Calu3 (cell line): ENCODE measurements at places on chromosomes 5 and 9. TPM values are rescaled to one million over a fixed set of nuclear protein-coding genes. Genes with fewer than 3 reads are reported as not detected.
A peak's percentile ranks its signal among the peaks of the same experiment; 100 is the strongest.

GRCh38 chr5:67361932-67362729 lies 165.5 kb upstream of the CD180 start:
- H3K27me3 ChIP-seq: no peaks in the 10 kb centered on the region
- H3K36me3 ChIP-seq: no peaks in the 10 kb centered on the region

DNA sequence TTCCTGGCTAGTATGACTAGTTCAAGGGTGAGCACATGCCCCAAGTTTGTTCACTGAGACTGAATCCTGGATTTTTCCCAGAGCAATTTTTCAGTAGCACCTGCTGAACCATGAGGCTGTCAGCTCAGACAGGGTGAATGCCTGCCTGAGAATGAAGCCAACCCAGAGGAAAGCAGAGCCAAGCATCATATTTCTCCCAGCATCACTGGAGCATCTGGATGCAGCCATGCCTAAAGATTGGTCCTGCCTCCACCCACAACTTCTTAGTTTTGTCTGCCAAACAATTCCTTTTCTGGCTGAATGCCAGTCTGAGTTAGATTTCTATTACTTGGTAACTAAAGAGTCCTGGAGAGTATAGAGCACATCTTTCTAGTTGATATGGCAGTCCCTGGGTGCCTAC lies 343.6 kb downstream of the CSNK1G3 start:
- no peaks in the 10 kb centered on the region for H3K36me3 ChIP-seq
- no peaks in the 10 kb centered on the region for H3K4me1 ChIP-seq
- no peak overlapping the region for H3K4me3 ChIP-seq
- no peak overlapping the region for H3K27ac ChIP-seq
- DNase-seq: no peak

DNA sequence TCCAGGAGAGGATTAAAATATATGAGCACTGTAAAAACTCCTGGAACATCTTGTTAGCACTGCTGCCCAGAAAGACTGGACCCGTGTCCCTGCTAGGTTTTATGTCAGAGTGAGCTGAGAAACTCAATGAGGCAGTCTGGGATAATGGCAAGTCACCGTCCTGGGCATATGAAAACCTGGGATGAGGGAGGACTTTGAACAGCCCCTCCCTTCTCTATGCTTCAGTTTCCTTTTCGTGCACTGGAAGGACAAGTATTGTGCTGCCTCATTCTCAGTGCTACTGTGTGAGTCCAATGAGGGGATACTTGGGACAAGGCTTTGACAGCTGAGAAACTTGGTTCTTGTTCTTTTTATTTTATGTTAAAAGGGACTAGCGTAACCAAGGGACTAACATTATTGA lies 143.0 kb upstream of the SHB start:
- H3K4me3 ChIP-seq: no peak overlapping the region
- no peaks in the 10 kb centered on the region for H3K4me1 ChIP-seq
- DNase-seq: no peak
- H3K27ac ChIP-seq: no peak overlapping the region

GRCh38 chr9:117825609-117826347 lies 121.6 kb downstream of the TLR4 start:
- no peaks in the 10 kb centered on the region for H3K4me1 ChIP-seq
- no peaks in the 10 kb centered on the region for H3K36me3 ChIP-seq
- H3K27ac ChIP-seq: no peak overlapping the region
- DNase-seq: no peak

DNA sequence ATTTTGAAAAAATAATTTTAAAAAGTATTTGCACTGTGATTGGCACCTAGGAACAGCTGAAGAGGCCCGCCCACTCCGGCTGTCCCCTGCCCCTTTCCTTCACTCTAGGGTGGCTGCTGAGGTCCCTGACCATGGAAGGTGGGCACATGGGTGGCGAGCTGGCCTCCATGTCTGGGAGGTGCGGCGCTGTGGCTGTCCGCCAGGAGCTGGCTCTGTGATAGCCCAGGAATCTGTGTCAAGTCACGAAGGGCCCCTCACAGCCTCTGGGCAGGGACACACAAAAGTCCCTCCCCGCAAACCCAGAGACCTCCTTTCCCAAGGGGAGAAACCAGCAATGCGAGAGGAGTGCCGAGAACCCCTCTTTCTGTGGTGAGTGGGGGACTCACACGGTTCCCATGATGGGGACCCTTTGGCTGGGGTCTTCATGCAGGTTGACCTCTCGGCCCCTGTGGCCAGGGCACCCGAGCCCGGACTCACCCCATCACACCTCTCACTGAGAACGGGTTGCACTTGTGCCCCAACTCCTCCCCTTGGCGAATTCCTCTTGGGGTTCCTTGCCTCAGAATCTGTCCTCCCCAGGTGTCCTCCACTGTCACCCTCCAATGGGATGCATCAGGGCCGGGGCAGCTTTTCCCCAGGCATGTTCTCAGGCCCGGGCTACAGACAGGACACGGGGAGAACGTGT lies 168.0 kb downstream of the GAPVD1 start:
- no peaks in the 10 kb centered on the region for H3K4me1 ChIP-seq
- no peak for DNase-seq
- no peak overlapping the region for H3K27ac ChIP-seq
- no peaks in the 10 kb centered on the region for H3K36me3 ChIP-seq

GRCh38 chr9:95815961-95816360 lies 59.5 kb upstream of the ERCC6L2 start:
- H3K36me3 ChIP-seq: no peaks in the 10 kb centered on the region
- no peak overlapping the region for H3K27ac ChIP-seq
- no peak overlapping the region for H3K4me3 ChIP-seq
- H3K27me3 ChIP-seq: peaks cover 11% of the 10 kb centered on the region
- no peak for DNase-seq

- no peaks in the 10 kb centered on the region for H3K27me3 ChIP-seq
- no peaks in the 10 kb centered on the region for H3K4me1 ChIP-seq
- H3K4me3 ChIP-seq: no peak overlapping the region
- no peak for DNase-seq
- H3K36me3 ChIP-seq: no peaks in the 10 kb centered on the region
Observed at GRCh38 chr9:72615931-72616330, 94.5 kb downstream of the TMC1 start.

GRCh38 chr5:153883854-153884611 lies 154.7 kb downstream of the FAM114A2 start:
- no peak overlapping the region for H3K4me3 ChIP-seq
- H3K4me1 ChIP-seq: no peaks in the 10 kb centered on the region
- no peaks in the 10 kb centered on the region for H3K36me3 ChIP-seq
- no peak for DNase-seq
- peaks cover 41% of the 10 kb centered on the region for H3K27me3 ChIP-seq
- H3K27ac ChIP-seq: no peak overlapping the region

- no peaks in the 10 kb centered on the region for H3K36me3 ChIP-seq
- no peak overlapping the region for H3K27ac ChIP-seq
Observed at GRCh38 chr9:77554586-77555105, 93.5 kb downstream of the GNA14 start.

GRCh38 chr9:88076286-88077070 lies 61.8 kb downstream of the SPATA31C2 start:
- no peaks in the 10 kb centered on the region for H3K27me3 ChIP-seq
- H3K4me1 ChIP-seq: peaks cover 21% of the 10 kb centered on the region
- H3K4me3 ChIP-seq: peak overlapping the region; percentile 85
- peaks cover 17% of the 10 kb centered on the region for H3K36me3 ChIP-seq

DNA sequence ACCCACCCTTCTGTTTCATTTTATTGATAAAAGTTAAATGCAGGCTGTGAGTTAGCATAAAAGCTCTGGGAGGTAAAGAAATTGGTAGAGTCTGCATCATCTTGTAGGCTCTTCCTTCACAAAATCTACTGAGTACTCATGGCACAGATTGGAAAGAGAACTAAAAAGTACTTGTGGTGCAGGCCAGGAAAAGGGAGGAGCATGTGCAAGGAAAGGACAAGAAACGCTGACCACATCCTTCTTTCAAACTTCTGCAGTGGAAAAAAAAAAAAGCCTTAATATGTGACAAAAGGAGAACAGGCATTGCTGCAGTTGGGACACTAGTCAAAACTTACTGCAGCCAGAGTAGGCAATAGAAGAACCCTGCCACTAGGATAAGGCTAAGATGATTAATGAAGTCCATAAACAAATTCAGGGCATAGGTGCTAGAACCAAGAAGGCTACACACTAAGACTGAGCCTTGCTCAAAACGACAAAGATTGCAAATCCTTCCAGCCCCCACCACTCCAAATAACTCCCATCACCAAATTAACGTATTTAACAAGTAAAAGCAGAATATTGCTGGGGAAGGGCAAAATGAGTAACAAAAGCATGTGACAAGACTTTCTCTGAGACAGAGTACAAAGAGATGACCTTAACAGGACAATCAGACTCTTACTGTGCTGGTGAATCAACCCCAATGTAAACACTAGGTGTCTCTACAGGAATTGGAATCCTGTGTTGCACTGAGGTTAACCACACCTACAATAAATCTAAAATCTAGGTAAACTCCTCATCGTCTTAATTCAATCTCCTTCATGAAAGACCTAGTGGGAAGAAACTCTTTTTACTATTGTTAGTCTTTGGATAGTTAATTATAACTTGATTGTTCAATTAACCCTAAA lies 1024.8 kb downstream of the TLE1 start:
- H3K27ac ChIP-seq: no peak overlapping the region
- peaks cover 7% of the 10 kb centered on the region for H3K4me1 ChIP-seq
- H3K27me3 ChIP-seq: no peaks in the 10 kb centered on the region
- no peaks in the 10 kb centered on the region for H3K36me3 ChIP-seq
- no peak overlapping the region for H3K4me3 ChIP-seq

GRCh38 chr5:154047324-154047723 lies 8.6 kb downstream of the MFAP3 start:
- no peak for DNase-seq
- no peak overlapping the region for H3K27ac ChIP-seq
- no peaks in the 10 kb centered on the region for H3K4me1 ChIP-seq
- H3K4me3 ChIP-seq: no peak overlapping the region

DNA sequence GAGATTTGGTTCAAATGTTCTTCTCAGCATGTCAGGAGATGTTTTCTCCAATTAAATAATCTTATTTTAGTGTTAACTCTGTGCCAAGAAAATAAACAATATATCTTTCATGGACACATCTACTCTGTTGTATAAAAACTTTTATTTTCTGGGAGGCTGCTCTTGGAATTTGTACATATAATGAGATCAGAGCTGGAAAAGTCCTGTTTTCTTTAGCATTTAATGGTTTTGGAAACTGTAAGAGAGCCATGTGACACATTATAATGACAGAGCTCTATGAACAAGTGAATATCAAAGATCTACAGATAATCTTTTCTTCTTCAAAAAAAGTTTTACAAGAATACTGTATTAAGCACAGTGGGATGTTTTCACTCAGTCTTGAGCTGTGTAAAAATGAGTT lies 48.8 kb downstream of the FOXD1 start:
- no peaks in the 10 kb centered on the region for H3K4me1 ChIP-seq
- H3K36me3 ChIP-seq: no peaks in the 10 kb centered on the region
- no peak overlapping the region for H3K4me3 ChIP-seq
- H3K27ac ChIP-seq: no peak overlapping the region
- peaks cover 13% of the 10 kb centered on the region for H3K27me3 ChIP-seq

DNA sequence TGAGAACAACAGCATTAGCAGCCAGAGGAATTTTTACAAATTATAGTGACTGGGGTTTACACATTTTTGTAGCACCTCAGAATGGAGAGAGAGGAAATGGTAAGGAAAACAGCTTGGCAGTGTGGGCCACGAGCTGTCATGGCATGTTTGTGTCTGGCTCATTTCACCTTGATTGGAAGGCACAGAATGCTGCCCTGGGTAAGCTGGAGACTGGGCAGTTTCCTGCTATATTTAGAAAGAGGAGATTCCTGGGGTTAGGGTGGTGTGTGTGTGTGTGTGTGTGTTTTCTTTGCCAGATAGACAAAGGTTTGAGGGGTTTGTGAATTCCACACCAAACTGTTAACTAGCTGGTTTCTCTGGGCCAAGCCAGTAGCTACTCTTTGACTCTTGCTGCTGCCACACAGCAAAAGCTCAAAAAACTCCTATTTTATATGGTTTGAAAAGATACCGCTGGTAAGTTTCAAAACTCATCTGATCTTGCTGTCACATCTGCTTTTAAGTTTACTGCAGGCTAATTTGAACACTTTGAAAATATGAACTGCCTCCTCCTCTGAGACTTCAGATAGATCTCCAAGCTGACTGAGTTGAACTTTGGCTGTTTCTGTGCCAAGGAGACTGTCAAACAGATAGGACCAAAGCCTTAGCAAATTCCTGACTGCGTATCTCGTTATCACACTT lies 9.1 kb downstream of the ARHGAP26 start:
- H3K27ac ChIP-seq: no peak overlapping the region
- no peaks in the 10 kb centered on the region for H3K27me3 ChIP-seq
- H3K4me1 ChIP-seq: peaks cover 89% of the 10 kb centered on the region
- no peaks in the 10 kb centered on the region for H3K36me3 ChIP-seq
- H3K4me3 ChIP-seq: no peak overlapping the region
- DNase-seq: no peak

GRCh38 chr5:103808464-103809106 lies 246.0 kb upstream of the NUDT12 start:
- no peak overlapping the region for H3K27ac ChIP-seq
- H3K36me3 ChIP-seq: no peaks in the 10 kb centered on the region
- H3K4me3 ChIP-seq: no peak overlapping the region

GRCh38 chr5:14327624-14328023 lies 184.5 kb downstream of the TRIO start:
- H3K27ac ChIP-seq: no peak overlapping the region
- DNase-seq: no peak
- H3K36me3 ChIP-seq: peaks cover 9% of the 10 kb centered on the region
- no peaks in the 10 kb centered on the region for H3K4me1 ChIP-seq
- H3K27me3 ChIP-seq: no peaks in the 10 kb centered on the region
- H3K4me3 ChIP-seq: no peak overlapping the region

DNA sequence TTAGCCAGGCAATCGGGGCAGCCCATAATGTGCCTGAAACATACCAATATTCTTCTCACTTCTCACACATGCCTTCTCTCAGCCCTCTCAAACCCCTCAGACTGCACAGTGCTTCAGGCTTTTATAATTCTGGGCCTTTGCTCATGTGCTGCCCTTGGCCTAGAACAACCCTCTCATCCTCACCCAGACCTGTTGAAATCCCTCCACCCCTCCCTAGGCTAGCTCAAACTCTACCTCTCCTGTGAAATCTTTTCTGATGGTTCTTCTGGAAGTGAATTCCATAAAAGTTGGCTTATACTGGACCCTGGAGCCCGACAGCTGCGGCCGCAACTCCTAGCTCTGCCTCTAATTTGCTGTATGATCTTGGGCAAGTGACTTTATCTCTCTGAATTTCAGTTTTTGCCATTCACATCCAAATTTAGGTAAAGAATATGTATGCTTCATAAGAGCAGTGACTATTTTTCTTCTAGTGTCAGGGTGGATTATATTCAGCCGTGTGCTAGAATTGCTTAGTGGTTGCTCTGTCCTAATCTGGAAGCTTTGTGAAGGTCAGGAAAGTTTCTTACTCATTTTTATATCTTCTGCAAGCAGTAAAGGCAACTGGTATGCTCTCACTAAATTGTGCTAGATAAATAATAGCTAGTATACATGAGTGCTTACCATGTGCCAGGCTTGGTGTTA lies 221.4 kb downstream of the MAPKAP1 start:
- DNase-seq: no peak
- peaks cover 15% of the 10 kb centered on the region for H3K36me3 ChIP-seq
- H3K27ac ChIP-seq: no peak overlapping the region
- H3K4me1 ChIP-seq: no peaks in the 10 kb centered on the region

- H3K27me3 ChIP-seq: no peaks in the 10 kb centered on the region
- H3K4me1 ChIP-seq: peaks cover 48% of the 10 kb centered on the region
- peaks cover 15% of the 10 kb centered on the region for H3K36me3 ChIP-seq
- no peak overlapping the region for H3K4me3 ChIP-seq
Observed at GRCh38 chr5:56360816-56361215, 127.7 kb upstream of the ANKRD55 start.

The SPATA31A3 gene
- total RNA-seq: not detected in 2 replicates

The LOX gene
- 3.6 and 8.7 TPM in 2 replicates for total RNA-seq

The SLC6A3 gene
- not detected in 2 replicates for total RNA-seq

The SPINK4 gene
- not detected in 2 replicates for total RNA-seq

The STX17 gene
- total RNA-seq: 21.5 and 22.9 TPM in 2 replicates

The C9 gene
- not detected in 2 replicates for total RNA-seq
